ENCODE measurements at places on chromosomes 2 and 18.

GRCh38 chr2:170772295-170772694 lies 2.1 kb downstream of the ERICH2 start:
- no peak for DNase-seq

DNA sequence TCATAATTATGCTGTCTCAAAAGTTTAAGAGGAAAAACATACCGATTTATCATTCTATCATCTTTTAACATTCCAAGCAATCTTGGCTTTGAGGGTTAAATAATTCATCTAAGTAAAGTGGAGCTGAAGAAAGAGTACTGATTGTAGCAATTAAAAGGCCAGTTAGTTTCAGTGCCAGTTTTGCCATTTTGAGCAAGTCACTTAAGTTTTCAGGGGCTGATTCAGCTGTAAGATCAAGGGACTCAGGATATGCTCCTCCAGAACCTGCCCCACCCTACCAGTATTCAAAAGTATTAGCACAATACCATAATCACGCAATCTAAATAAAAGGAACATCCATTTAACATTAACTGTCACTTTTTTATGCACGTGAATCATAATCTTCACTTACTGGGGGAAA lies 1.9 kb downstream of the SS18 start:
- no peak for DNase-seq

GRCh38 chr2:104896446-104896845 lies 42.5 kb downstream of the POU3F3 start:
- DNase-seq = no peak

DNA sequence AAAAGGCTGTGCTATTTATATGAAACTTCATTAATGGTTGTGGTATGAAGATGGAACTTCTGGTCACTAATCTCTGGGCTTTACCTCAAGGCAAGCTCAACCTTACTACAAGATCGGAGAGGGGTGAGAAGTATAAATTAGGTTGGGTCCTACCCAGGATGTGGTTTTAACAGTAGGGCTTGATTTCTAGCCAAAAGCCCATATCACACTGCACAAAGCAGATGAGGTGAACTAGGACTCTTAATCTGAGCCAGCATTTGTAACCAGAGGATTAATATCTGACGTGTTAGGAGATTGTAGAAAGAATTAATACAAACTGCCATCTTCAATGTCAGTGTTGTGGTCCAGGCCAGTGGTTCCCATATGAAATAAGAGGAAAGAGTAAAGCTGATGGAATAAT lies 86.4 kb upstream of the RGPD4 start:
- no peak for DNase-seq

DNA sequence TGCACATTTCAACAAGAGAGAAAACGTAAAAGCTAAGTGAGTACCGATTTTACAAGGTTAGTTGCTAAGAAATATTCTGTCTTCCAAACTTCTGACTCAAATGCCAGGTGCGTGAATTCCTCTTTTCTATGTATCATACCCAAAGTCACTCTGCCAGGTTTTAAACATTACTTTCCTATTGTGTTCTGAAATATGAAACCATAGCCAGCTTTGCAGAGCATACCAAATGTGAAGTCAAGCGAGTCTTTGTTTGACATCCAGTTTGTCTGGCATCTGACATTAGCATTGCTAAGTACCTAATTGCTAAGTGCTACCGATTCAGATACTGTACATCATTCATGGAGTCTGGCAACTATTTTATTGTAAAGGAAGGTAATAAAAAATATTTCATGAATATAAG lies 321.9 kb upstream of the GALNT5 start:
- DNase-seq = peak; percentile 8

DNA sequence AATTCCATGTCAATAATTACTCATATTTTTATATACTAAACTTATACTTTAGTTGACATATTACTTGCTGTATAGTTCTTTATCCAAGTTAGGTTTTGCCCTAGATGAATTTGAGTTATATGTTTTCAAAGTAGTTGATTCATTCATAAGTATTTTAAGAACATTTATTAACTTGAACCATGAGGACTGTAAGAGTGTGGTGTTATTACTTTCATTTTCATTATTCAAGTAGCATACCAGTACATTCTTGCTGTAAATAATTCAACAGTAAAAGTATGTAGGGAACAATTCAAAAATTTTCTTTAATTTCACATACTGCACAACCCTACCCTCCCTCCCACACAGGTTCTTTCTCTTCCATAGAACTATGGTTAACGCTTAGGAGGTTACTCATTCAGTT lies 75.4 kb downstream of the ANKRD12 start:
- no peak for DNase-seq

DNA sequence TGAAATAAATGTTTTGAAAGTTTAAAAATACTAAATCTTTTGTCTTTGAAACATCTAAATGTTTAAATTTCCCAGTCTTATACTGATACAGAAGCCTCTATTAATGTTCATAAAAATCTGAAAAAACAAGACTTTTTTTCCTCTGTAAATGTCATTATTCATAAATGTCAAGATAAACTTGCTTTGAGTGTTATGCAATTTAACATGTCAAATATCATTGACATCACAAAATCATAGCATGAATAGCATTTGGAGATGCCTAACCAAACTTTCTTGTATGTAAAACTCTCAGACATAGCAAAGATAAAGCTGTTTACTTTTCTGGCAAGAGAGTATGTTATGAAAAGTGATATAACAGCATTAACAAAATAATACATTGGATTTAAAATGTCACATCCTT lies 128.0 kb upstream of the CDH19 start:
- DNase-seq = no peak

GRCh38 chr2:26185954-26186770 lies 13.3 kb downstream of the GAREM2 start:
- DNase-seq = no peak

DNA sequence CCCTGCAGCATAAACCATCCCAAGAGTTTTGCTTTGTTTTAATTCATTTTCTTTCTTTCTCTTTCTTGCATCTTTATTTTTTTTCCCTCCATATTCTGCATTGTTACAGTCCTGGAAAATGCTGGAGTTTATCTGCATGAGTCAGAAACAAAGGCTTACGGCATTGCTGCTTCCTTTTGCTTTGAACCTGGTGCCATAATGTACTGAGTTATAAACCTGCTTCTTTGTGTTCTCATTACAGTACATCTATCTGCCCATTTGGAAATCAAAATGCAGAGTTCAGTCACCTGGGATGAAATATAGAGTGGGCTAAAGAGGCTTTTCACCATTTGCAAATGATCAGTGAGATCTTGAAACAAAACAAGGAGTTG lies 1009.2 kb upstream of the FANCL start:
- DNase-seq = no peak

- no peak for DNase-seq
Measured at GRCh38 chr18:7256618-7257425, 25.9 kb downstream of the LRRC30 start.

- DNase-seq = no peak
Measured at GRCh38 chr18:2587788-2588187, 16.4 kb downstream of the NDC80 start.

GRCh38 chr2:168350380-168350779 lies 103.0 kb upstream of the STK39 start:
- DNase-seq = no peak

- no peak for DNase-seq
Measured at GRCh38 chr2:115413791-115414190, 971.4 kb downstream of the DPP10 start.

DNA sequence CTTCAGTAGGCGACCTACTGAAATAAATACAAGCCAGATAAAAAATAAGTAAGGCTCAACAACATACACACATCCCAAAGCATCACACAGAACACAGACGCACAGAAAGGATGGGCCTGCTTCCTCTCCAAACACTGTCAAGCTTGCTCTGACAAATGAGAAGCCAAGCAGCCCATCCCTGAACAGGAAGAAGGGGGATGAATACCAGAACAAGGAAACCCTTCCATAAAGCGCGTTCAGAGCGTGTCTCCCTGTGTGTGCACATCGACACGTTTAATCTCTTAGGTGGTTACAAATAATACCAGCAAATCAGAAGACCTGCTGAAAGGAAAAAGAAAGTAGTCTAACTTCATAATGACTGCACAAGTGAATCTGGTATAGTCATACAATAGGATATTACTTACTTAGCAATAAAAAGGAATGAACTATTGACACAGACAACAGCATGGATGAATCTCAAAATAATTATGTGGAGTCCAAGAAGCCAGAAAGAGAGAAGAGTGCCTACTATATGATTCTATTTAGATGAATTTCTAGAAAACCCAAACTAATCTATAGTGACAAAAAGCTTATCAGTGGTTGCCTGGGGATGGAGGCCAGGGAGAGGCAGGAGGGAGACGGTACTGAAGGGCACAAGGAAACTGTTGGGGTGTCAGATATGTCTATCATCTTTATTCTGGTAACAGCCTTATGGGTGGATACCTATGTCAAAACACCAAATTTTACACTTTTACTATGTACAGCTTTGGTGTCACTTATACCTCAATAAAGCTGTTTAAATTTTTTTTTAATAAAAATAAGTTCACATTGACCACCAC lies 26.8 kb downstream of the MBOAT2 start:
- DNase-seq = no peak

DNA sequence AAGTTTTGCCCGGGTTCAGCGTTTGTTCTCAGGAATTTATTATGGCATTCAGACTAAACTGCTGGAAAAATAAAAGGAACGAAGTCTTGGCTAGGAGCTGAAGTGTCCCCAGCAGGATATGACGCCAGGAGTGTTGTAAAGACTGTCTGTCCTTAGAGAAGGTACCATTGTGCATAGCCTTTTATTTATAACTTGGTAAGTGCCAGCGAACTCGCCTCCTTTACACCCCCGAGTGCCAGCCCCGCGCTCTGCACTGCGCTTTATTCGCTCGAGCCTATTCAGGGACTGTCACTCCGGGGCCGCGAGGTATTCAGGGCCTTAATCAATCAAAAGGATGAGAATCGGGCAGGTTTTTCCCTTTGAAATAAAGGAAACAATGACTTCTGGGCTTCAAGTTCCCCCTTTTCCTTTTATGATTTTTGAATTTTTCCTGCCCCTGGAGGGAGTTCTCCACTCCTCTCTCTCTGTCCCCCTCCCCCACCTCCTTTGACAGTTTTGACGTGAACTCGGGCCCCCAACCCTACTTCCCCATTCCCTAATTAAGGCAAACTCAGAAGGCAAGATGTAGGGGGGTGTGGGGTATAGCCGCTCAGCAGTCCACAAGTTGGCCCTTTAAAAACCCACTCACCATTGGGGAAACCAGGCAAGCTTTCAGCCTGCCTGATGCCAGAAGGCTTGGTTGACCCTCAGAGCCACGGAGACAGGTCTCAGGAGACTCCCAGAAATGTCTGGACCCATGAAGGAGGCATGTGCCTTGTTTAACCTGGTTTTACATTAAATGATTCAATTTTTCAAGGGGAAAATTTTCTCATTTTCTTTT lies 1.3 kb upstream of the PAX3 start:
- no peak for DNase-seq
